ENCODE measurements at places on chromosomes 7 and 10.

DNA sequence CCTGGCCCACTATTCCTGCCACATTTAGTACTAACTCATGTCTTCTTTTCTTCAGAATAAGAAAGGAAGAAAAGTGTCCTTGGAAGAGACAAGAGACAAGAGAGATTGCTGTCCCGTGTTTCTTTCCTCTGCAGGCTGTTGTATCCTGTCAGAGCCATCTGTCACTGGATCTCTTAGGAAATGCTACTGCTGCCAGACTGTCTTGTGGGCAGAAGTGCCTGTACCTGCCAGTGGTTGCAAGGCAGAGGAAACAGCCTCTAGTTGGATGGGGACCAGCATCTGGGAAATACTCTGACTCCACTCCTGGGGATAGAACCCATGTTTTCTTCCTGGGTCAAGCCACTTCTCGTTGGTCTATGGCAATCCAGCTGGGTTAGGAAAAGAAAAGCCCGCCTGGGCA is 16.7 kb upstream of the MAP3K8 start:
- no peak for DNase-seq
- peaks cover 43% of the 10 kb centered on the region for H3K4me1 ChIP-seq
- H3K4me3 ChIP-seq: no peak overlapping the region
- H3K27me3 ChIP-seq: no peaks in the 10 kb centered on the region
- H3K36me3 ChIP-seq: no peaks in the 10 kb centered on the region
- peak overlapping the region; percentile 80 for H3K27ac ChIP-seq

DNA sequence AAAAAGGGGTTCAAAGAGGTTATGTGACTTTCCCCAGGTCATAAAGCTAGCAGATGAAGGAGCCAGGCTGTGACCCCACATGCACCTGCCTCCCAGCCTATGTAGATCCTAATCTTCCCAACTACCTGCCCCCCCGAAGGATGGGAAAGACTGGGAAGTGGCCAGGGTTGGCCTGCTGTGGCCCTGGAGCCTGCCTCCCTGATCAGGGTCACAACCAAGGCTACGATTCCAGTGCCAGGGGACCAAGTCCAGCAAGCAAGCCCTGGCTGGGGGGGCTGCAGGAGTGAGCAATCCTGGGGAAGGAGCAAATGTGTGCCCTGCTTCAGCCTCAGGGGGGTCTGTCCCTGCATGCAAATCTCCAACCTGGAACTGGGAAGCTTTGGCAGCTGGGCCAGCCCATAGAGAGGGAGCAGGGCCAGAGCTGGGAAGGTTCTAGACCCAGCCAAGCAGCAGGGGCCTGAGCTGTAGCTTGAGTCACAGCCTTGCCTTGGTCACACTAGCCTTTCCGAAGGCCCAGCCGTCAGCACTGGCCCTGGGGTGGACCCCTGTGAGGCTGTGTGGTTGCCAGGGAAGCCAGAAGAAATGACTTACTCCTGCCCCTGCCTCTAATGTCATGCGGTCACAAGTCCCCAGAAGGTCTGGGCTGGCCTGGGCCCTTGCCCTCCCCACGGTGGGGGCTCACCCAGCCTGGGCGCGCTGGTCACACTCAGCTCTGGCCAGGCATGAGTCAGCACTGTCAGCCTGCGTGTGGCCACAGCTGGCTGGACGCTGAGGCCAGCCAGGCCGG is 96.4 kb upstream of the ZMIZ1 start:
- no peak for DNase-seq

GRCh38 chr7:36809086-36809485 is 84.8 kb upstream of the AOAH start:
- H3K27me3 ChIP-seq: peaks cover 2% of the 10 kb centered on the region
- peaks cover 9% of the 10 kb centered on the region for H3K4me1 ChIP-seq
- no peak overlapping the region for H3K4me3 ChIP-seq
- no peak for DNase-seq
- H3K36me3 ChIP-seq: peaks cover 2% of the 10 kb centered on the region

DNA sequence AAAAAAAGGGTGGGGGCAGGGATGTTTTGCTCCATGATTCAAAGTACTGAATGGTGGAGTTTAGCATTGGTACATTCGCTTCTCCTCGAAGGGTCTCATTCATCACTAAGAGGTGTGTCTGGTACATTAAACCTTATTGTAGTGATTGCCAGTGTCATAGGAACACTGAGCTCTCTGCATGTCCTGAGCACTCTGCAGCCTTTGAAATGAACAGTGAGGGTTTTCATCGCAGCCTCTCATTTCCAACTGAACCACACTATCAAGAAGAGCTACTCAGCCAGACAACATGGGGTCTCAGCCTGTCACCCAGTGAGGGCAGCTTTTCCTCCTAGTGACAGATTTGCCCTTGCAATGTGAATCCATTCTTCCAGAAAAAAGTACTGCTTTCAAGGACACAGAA is 7.6 kb upstream of the DEPP1 start:
- no peaks in the 10 kb centered on the region for H3K36me3 ChIP-seq
- no peak overlapping the region for H3K27ac ChIP-seq
- H3K27me3 ChIP-seq: peaks cover 3% of the 10 kb centered on the region
- peaks cover under 1% of the 10 kb centered on the region for H3K4me1 ChIP-seq
- no peak overlapping the region for H3K4me3 ChIP-seq

- no peak overlapping the region for H3K4me3 ChIP-seq
- H3K36me3 ChIP-seq: no peaks in the 10 kb centered on the region
- H3K27ac ChIP-seq: no peak overlapping the region
- DNase-seq: no peak
Observed at GRCh38 chr10:75265856-75266255, 30.1 kb upstream of the COMTD1 start.

- H3K27ac ChIP-seq: no peak overlapping the region
- peaks cover 16% of the 10 kb centered on the region for H3K4me1 ChIP-seq
- no peaks in the 10 kb centered on the region for H3K27me3 ChIP-seq
Observed at GRCh38 chr10:60448246-60448645, 58.6 kb upstream of the ANK3 start.

DNA sequence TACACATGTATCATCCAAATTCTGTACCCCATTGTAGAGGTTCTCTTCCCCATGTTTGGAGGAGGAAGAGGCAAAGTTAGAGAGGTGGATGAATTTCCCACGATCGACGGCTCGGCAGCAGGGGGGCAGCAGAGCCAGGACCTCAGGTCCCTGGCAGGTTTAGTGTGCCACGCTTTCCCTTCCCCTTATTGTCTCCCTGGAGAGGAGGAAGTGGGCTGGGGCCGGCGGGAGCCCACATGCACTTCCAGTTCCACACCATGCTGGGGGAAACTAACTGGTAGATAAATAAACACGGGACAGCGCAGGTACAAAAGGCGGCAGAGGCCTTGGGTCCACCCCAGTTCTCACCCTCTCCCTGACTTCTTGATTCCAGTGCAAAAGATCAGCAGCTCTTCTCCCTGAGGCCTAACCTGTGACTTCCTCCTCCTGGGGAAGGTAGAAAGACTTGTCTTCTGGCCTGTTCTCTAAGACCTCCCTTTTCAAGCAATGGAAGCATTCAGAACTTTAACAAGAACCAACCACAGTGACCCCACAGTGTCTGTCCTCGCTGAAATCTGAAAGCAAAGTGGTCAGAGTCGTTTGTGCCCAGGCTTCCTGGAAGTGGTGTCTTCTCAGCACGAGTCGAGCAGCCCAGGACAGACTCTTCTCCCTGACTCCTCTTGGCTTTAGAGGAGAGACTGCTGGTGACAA is 30.5 kb upstream of the SRGN start:
- H3K4me1 ChIP-seq: peaks cover 63% of the 10 kb centered on the region
- no peaks in the 10 kb centered on the region for H3K27me3 ChIP-seq
- no peaks in the 10 kb centered on the region for H3K36me3 ChIP-seq
- H3K4me3 ChIP-seq: peak overlapping the region; percentile 3

GRCh38 chr10:13062803-13063202 is 37.2 kb upstream of the OPTN start:
- H3K36me3 ChIP-seq: no peaks in the 10 kb centered on the region
- no peak overlapping the region for H3K4me3 ChIP-seq
- H3K27ac ChIP-seq: no peak overlapping the region
- H3K27me3 ChIP-seq: peaks cover 7% of the 10 kb centered on the region
- no peak for DNase-seq
- no peaks in the 10 kb centered on the region for H3K4me1 ChIP-seq

Data from activated CD4-positive, alpha-beta T cell treated with anti-CD3 and anti-CD28 coated beads, Interleukin-2, amount 10 ng/mL, durations not matched to agents 7 days and 5 days (primary cell).